Stimulated activated CD4-positive, alpha-beta T cell treated with anti-CD3 and anti-CD28 coated beads, Interleukin-4, amount 100 ng/mL, for 4 hours (primary cell): ENCODE measurements at places on chromosomes 7 and 10.

DNA sequence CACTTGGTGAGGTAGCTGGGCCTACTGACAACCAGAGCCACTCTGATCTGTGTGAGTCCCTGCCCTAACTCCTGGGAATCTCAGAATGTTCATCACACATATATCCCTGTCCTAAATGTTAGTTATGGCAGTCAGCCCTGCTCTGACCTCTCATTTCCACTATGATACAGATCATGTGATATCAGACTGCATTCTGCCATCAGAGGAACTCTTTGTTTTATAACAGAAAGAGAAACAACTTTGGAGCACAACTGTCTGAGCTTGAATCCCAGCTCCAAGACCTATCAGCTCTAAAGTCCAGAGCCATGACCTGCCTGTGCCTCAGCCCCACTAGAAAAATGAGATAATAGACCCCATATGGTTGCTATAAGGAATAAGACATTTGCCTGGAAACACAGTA lies 54.6 kb upstream of the ABCB4 start:
- DNase-seq, result no peak

- DNase-seq, result no peak
Observed at GRCh38 chr10:132456881-132457280, 59.9 kb downstream of the PWWP2B start.

DNA sequence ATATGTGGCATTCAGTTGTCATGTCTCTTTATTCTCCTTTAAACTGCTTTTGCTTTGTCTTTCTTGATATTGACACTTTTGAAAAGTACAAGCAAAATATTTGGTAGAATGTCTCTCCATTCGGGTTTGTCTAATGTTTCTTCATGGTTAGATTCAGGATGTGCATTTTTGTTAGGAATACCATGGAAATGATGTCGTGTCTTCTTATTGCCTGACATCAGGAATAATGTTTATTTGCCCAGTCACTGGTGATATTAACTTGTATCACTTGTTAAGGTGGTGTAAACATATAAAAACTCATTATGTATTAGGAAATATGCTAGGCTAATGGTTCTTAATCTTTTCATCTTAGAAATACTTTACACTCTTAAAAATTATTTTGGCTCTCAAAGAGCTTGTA lies 43.4 kb downstream of the CDK1 start:
- DNase-seq, result no peak

GRCh38 chr10:28241741-28242399 lies 61.0 kb downstream of the MPP7 start:
- peak; percentile 11 for DNase-seq

DNA sequence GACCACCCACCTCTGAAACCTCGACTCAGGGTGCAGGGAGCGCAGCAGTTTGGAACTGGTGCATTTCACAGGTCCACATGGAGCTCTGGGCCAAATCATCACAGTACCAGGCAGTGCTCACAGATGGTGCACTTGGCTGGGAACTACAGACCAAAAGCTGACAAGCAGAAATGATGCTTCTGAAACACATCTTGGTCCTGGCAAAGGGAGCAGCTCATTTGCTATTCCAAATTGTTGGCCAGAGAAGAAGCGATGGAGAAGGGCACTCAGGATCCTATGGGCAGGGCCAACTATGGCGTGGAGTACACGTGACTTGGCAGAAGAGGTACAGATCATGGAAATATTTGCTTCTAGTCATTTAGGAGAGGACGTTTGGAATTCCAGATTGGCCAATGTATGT lies 383.9 kb downstream of the CALN1 start:
- DNase-seq, result no peak

GRCh38 chr7:12549106-12549505 lies 21.4 kb upstream of the SCIN start:
- no peak for DNase-seq

DNA sequence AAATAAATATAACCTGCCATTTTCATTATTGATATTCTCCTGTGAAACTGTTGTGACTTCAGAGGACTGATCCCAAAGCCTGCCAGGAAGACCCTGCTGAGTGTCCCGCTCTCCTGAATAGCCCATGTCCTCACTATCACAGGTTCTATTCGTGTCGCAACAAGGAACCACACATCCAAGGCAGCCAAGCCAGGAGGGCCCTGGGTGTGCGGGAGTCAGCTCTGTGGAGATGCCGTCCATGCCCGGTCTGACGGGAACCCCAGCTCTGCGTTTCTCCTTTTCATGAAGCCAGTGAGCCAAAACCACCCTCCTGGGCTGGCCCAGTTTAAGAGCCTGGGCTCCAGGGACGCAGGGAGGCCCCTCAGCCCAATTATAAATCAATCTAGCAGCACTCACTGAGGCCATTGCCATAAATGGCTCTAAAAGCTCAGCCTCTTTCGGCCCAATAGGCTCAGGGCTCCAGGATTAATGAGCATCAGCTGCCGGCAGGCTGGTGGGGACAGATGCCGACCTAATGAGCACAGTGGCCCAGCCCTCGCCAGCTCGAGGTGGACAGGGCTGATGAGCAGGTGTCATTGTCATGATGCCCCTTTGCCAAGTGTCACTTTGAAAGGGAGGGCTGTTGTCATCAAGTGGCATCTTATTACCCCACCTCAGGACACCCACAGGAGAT lies 177.9 kb downstream of the PLXNA4 start:
- no peak for DNase-seq

GRCh38 chr10:17001961-17002749 lies 127.5 kb downstream of the CUBN start:
- DNase-seq, result no peak

DNA sequence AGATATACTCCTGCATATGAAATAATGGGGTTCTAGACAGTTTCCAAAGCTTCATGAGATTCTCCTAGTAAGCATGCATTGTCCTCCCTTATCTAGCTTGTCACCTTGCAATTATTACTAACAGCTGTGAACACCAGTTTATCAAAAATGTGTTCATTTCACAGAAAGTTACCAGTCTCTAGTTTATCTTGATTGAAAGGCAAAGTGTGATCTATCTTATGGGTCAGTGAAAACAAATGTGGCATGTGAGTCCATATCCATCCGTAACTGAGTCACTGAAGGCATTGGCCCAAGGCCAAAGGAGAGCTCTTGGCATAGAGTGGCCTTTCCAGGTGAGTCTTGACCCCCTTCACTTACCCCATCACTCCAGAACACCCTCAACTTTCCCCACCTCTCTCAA lies 53.2 kb downstream of the GSAP start:
- no peak for DNase-seq

- peak; percentile 19 for DNase-seq
Observed at GRCh38 chr7:35035511-35035961, 1.7 kb downstream of the DPY19L1 start.

DNA sequence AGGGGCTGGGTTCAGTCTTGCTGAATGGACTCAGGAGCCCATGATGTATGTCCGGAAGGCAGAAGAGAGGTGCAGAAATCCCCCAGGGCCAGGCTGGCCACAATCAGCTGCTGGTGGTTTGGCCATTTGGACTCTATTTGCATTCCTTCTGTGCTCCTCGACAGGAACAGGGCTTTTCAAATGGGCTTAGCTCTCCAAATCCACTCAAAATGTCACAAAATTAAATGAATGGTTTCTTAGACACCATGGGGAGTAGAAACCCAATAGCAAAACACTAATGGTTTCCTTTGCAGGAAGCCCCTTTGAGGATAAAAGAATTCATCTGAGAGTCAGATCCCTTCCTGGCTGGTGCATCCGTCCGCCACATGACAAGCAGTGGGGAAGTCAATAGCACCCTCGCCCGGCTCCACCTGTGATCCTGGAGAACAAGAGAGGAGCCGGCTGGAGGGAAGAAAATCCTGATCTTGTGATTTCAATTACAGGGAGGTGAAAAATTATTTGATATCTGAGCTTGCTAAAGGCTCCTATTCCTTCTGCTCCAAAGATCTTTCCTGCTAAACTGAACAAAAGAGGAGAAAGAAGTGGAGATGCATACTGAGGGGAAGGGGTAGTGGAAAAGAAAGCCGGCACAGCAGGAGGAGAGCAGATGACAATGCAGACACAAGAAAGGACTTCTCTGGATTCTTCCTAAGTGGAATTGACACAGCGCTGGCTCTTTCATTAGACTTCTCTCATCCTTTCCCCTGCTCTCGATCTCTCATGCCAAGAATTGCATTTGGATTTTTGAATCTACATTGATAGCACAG lies 190.7 kb downstream of the C7orf25 start:
- no peak for DNase-seq

DNA sequence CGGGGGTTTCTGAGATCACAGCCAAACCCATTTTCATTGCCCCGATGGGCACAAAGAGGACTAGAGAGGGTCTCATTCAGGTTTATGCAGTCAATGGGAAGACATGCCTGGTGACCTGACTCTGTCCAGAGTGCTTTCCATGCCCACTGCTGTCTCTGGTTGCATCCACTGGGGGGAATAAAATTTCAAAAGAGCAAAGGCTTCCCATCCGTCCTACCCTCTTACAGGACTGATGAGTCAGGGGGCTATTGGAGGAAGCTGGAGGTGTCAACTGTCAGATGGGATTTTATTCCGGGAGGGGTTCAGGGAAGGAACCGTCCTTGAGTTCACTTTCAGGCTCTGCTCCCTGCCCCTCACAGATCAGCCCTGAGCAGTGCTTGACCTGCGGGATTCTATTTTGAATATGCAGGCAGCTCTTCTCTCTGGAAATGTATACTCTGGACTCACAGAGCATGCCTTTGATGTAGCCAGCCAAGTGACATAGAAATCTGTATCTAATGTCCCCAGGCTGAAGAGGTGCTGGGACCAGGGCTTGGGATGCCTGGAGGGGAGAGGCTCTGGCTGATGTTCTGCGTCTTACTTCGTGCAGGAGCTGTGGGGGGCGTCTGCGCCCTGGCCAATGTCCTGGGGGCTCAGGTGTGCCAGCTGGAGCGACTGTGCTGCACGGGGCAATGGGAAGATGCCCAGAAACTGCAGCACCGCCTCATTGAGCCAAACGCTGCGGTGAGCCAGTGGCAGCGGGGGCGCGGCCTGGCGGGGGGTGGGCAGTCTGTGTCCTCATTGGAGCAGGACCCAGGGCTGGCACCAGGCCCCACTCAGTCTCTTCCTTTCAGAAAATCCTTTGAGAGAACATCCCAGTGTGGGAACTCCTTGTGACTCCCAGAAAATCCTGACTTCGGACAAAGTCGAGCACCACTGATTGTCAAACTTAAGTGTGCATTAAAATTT lies 12.0 kb downstream of the C10orf62 start:
- DNase-seq, result no peak

DNA sequence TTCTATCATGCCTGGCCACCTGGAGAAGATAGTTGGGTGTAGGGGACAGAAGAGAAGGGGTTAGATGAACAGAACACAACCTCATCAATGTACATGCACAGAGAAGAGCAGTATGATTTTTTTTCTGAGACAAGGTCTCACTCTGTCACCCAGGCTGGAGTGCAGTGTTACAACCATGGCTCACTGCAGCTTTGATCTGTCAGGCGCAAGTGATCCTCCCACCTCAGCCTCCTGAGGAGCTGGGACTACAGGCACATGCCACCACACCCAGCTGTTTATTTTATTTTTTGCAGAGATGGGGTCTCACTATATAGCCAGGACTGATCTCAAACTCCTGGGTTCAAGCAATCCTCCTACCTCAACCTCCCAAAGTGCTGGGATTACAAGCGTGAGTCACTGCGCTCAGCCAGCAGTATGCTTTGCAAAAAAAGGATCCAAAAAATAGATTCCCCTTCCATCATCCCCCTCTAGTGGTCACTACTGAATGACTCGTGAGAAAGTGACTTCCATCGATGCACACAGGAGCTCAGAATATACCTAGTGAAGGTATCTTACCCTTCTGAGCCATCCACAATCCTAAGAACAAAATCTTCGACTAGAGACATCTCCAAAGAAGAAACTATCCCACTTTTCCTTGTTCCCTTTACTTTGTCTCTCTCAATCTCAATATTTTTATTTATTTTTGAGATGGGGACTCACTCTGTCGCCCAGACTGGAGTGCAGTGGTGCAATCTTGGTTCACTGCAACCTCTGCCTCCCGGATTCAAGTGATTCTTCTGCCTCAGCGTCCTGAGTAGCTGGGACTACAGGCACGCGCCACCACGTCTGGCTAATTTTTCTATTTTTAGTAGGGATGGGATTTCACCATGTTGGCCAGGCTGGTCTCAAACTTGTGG lies 21.0 kb downstream of the ZCWPW1 start:
- DNase-seq, result peak; percentile 38

GRCh38 chr10:102452672-102453340 lies 1.5 kb upstream of the C10orf95 start:
- peak; percentile 56 for DNase-seq

GRCh38 chr10:11387044-11387443 lies 224.4 kb downstream of the USP6NL start:
- DNase-seq, result no peak

GRCh38 chr10:20257422-20257821 lies 441.2 kb downstream of the PLXDC2 start:
- no peak for DNase-seq

GRCh38 chr7:74542558-74543117 lies 88.9 kb downstream of the GTF2IRD1 start:
- no peak for DNase-seq

DNA sequence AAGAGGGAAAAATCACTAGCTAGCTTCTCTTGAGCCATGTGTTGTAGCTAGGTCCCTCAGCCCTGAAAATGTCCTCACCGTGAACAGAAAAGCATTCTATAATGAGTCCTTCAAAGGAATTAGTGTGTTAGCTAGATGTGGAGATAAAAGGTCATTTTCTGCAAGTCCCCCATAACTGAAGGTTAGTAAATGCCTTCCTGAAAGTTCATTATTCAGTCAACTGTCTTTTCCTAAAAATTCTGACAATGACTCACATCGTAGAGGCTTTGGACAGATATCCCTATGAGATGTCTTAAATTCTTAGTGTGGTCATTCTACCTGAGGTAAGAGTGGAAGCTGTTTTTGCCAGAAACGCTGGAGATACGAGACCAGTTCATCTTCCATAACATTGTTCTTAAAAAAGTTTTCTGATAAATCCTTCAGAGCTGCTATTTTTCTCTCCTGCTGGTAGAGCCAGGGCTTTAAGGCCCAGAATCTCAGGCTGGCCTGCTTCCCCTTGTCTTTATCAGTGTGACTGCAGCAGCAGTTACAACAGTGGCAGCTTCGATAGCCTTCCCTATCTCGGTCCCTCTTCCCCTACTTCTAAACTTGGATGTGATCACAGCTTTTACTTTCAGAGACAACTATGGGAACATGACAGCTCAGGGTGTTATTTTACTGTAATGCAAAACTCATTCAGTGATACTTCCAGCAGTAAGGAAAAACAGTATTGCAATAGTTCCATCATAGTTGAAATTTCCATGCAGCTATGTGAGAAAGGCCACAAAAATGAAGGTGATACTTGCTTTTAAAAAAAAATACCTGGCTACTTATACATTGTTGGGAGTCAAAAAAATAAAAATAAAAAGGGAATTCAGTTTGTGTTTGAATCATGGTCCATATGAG lies 37.3 kb upstream of the PRKAR2B start:
- DNase-seq, result no peak

DNA sequence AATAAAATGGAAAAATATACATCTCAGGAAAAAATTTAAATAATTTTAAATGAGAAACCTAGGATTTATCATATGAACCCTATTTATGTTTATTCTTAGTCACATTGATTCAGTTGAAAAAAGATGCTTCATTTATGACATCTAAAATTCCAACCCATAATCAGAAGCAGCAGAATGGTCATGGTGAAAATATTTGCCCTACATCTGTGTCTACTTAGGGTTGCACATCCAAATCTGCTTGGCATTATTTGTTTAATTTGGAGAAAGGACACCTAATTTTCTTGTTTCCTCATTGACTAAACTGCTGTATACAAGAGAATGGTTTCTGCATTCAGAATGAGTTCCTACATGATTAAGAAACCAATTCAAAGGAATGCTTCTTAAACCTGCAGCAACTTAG lies 72.9 kb upstream of the SKAP2 start:
- DNase-seq, result no peak
